ENCODE measurements at places on chromosomes 7 and 10.

DNA sequence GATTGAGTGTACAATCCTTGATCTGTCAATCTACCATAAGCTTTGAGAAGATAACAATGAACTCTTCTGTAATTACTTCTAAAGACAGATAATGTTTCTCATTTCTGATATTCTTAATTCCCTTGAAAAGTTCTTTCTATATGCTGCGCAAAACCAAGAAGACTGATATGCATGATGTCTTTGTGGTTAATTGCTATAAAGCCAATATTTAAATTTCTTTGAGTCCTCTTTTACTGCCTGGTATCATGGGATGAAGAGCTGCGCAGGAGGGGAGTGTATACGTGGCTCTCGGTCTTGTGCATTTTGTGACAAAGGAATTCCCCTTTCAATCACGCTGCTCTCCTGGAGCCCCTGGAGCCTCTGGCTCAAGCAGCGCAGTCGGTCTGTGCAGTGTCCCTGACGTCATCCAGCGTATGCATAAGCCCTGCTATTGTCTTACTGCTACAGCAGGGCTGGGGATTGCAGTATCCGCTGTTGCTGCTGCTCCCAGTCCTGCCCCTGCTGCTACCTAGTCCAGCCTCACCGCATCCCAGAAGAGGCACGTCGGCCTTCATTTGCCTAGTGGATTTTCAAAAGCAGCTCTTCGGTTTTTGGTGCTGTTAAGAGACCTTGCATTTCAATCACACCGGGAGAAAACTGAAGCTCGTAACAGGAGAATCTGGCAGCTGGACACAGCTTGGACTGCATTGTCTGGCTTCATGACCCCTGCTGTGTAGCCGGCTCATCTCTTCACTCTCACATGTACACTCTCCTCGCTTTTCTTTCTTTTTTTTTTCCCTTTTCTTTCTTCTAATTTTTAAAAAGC is 66.7 kb downstream of the ST7 start:
- no peak for DNase-seq

DNA sequence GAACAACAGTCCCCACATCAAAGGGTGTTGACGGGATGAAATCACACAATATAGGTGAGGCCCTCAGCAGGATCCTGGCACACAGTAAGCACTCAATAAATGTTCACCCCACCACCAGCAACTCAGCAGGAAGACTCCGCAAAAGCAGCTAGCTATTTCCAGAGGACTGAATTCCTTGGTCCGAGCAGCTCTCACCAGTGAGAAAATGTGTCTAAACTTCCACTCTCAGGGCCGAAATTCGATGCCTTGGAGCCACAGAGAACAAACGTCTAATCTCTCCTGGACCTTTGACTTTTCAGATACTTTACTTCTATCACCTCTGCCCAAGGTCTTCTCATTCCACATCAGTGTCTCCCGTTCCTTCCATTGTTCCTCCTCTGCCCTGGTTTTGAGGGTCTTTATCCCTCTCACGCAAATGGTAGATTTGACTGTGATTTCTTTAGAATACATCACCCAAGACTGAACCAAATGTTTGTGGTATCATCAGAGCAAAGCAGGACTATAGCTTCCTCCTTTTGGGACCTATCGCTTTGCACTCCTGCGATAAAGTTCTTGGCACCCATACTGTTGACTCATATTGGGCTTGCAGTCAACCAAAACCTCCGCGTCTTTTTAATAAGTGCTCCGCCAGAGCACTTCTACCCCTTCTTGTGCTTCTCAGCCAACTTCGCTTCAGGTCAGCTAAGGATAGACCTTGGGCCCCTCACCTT is 903 bp upstream of the NT5C2 start:
- DNase-seq, result no peak

DNA sequence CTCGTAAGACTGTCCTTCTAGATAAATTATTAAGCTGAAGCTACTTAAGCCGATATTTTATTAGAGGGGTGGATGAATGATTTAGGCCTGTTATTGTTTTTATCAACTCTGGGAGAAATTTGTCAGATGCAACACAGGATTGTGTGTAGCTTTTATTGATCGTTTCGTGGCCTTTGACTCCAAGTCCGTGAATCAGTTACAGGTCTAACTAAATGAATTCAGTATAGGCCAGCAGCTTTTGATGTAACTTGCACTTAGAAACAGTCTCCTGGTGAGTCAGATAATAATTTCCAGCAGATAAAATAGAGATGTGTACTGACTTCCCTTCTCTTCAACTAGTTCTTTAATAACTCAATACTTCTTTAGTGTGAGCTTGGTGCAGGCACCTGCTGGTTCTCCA is 341.7 kb upstream of the SMIM30 start:
- no peak for DNase-seq

GRCh38 chr7:144525956-144526355 is 122.5 kb upstream of the NOBOX start:
- DNase-seq, result no peak

DNA sequence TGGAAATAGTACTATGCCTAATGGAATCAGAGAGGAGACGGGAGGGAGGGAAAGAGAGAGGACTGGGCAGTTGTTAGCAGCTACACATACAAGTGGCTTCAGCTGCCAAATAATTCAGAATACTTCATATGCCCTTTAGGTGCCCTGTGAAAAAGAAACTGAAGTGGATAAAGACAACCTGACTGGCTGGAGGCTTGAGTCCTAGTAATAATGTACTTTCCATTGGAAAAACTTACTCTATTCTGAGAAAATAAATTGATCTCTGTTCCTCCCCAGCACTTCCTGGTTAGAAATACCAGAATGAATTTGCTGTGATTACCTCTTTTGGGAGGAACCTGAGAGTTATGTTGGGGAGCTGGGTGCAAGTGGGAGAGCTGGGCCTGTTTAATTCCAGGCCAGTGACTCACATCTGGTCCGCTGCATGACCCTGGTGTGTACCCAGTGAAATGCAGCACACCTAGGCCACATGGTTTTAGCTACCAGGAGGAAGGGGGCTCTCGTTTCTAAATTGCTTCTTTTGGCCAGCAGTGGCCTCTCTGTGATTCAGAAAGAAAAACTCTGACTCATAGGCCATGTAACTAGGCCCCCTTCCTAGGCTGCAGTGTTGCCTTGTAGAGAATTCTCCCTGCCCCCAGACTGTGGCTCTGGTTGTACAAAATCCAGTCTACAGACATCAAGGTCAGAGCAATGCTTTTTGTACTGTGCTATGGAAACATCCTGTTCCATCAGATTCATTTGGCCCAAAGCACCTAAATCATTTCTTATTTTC is 6.5 kb downstream of the AGFG2 start:
- no peak for DNase-seq

All from stimulated activated CD8-positive, alpha-beta memory T cell treated with anti-CD3 and anti-CD28 coated beads, Interleukin-15, amount 100 ng/mL, for 24 hours (primary cell).